Mononuclear cell (primary cell): ENCODE measurements at places on chromosomes 5 and 9. TPM values are rescaled to one million over a fixed set of nuclear protein-coding genes. Genes with fewer than 3 reads are reported as not detected.

Gene GFI1B
- 13.6 TPM for total RNA-seq

Gene POLR3G
- total RNA-seq = 1.0 TPM

Gene OR13C8
- not detected for total RNA-seq

Gene GPR150
- 0.42 TPM for total RNA-seq

Gene INSL6
- not detected for total RNA-seq

Gene PIP5KL1
- total RNA-seq = 0.42 TPM

Gene IFNB1
- total RNA-seq = 7.8 TPM

Gene ABO
- 4.5 TPM for total RNA-seq

Gene TMC1
- total RNA-seq = 0.52 TPM

Gene DDX4
- not detected for total RNA-seq

Gene SREK1
- total RNA-seq = 325 TPM

Gene PCDHAC2
- total RNA-seq = not detected

Gene HRCT1
- not detected for total RNA-seq

Gene TLX3
- total RNA-seq = not detected

Gene MCCC2
- total RNA-seq = 20.4 TPM

Gene G3BP1
- total RNA-seq = 72.5 TPM

Gene COL15A1
- total RNA-seq = not detected

Gene MFAP3
- 48.2 TPM for total RNA-seq

Gene NDST1
- total RNA-seq = 13.0 TPM

Gene IFNA5
- total RNA-seq = 0.10 TPM

Gene PCDHB12
- total RNA-seq = not detected
